ENCODE measurements at places on chromosomes 11 and 22. TPM values are rescaled to one million over a fixed set of nuclear protein-coding genes. Genes with fewer than 3 reads are reported as not detected.

DNA sequence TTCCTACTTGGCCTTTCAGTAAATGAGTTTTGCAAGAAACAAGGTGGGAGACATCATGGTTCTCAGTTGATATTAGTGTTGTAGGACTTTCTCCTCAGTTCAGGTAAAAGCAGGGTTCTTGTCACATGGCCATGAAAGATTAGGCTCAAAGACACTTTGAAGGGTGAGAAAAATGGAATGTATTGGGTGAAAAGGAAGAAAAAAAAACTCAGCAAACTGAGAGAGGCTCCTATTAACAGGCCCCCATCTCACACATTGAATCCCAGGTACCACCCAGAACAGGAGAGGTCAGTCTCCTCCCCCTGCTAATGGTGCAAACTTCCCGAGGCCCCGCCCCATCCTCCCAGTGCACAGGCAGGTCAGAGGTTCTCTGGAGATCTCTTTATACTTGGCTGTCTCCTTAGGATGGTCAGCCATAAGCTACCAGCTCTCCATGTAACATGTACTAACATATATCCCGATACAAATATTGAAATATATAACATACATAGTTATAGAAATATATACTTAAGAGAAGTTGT is 62.2 kb downstream of the MICAL2 start:
- no peak for DNase-seq

DNA sequence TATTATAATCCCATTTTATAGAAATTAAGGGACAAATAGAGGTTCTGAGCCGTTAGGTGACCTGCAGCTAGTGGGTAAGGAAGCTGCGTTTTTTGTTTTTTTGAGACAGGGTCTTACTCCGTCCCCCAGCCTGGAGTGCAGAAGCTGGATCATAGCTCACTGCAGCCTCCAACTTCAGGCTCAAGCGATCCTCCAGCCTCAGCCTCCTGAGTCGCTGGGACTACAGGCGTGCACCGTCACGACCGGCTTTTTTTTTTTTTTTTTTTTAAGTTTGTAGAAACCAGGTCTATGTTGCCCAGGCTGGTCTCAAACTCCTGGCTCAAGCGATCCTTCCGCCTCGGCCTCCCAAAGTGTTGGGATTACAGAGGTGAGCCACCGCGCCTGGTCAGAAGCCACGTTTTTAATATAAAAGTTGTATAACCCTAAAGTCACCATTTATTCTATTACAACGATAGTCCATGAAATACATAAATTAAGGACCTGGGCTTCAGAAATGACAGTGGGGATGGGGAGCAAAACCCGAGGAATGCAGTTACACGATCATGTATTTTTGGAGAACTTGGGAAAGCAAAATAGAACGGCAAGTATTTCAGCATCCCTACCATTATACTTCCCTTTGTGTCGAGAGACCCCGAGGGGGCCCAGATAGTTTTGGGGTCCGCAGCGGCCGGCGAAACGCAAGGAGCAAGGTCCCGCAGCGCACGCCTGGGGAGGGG is 638 bp downstream of the SAAL1 start:
- DNase-seq: no peak

GRCh38 chr11:61887839-61888494 is 3.4 kb downstream of the FADS3 start:
- no peak for DNase-seq

DNA sequence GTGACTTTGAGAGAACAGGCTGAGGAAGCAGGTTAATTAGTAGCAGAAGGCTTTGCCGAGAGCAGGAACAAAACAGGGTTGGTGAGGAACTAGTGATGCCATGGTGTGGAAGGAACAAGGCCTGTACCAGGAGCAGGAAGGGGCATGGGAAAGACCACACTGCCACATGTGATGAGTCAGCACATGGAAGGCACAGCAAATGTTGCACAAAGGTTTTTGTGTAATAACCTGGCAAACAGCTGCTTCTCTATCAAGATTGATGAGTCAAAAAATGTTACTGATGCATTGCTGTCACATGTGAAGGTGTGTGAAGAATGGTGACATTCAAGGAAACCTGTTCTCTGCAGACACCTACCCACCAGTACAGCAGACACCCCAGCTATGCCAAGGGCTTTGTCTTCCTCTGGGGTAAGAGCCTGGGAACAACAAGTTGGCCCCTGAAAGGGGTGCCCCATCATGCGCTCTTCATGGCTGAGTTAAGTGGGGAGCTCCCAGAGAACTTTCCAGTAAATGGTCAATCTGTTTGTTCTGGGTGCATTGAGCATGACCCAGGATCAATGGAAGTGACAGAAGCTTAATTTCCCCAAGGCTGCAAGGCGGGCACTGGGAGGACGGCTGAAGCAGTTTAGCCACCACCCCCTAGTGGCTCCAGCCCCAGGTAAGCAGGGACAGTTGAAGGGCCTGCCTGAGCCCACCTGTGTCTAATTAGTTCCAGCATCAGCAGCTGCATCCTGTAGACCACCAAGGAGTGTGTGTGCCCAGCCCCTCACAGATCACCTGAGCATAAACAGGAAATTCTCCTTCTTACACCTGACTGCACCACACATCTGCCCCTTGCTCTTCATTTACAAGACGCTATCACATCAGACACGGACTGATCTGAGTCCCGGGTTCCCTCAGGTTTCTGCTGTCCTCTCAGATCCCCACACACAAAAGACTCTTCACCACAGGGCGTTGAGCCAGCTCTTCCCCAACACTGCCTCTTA is 47.6 kb downstream of the GGTLC2 start:
- DNase-seq: peak; percentile 54

- DNase-seq: no peak
Measured at GRCh38 chr11:6611092-6611962, 689 bp downstream of the TAF10 start.

DNA sequence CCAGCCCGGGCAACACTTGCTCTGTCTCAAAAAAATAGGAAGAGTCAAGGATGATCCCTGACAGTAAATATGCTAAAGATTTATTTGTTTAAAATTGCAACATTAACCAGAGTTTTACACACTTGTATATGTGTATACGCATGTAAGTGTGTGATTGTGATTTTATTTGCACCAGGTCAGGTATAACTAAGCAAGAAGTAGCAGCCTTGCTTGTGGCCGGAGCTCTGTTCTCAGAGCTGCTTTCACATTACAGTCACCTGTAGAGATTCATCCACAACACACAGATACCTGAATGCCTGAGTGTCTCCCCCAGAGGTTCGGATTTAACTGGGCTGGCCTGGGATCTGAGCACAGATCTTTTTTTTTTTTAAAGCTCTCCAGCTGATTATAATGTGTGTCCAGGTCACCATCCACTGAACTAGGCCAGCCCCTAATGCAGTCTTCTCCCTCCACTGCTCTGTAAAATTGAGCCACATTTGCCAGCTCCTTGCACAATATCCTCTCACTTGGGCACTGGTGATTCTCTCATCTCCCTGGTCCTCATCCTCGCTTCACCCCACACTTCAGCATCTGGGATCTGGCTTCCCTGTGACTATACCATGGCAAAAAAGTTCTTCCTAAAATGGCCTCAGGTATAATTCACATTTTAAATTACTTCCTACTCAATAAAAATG is 48.3 kb downstream of the LIF start:
- DNase-seq: no peak

GRCh38 chr11:47603295-47603694 is 9.1 kb upstream of the C1QTNF4 start:
- DNase-seq: no peak

- peak; percentile 32 for DNase-seq
Measured at GRCh38 chr11:94734563-94735275, 33.4 kb upstream of the AMOTL1 start.

DNA sequence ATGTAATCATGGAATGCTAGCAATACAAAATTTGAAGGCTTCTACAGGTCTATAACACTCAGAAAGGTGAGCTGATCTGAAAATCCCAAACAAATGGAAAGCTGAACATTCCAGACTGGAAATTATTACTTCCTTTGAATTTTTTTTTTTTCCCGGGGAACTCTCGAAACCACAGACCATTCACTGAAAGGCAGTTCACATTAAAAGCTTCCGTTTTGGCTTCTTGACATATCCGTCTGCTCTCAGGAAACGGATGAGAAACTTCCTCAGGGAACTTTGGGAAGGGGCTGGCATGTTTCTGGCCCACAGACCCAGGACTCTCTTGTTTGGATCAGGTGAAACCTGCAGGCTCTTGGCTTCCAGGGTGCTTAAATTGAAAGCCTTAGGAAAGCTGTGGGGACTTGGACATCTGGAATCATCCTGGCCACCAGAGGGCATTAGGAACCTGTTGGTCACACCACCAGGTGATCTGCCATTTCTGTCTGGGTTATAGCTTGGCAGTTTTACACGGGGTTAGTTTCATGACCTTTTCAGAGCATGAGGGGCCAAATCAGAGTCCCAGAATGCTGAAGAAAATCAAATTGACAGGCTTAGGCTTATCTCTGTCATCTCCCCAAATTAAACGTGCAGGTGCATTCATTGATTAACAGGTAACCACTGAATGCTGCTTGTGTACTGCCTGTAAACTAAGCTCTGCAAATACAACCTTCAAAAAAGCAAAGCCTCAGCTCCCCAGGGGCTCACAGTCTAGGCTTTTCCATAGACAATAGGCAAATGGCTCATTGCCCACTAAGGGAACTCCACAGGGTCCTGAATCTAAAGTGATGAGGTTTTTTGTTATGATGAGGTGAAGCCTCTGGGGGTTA is 22.7 kb upstream of the GRAMD1B start:
- peak; percentile 85 for DNase-seq

DNA sequence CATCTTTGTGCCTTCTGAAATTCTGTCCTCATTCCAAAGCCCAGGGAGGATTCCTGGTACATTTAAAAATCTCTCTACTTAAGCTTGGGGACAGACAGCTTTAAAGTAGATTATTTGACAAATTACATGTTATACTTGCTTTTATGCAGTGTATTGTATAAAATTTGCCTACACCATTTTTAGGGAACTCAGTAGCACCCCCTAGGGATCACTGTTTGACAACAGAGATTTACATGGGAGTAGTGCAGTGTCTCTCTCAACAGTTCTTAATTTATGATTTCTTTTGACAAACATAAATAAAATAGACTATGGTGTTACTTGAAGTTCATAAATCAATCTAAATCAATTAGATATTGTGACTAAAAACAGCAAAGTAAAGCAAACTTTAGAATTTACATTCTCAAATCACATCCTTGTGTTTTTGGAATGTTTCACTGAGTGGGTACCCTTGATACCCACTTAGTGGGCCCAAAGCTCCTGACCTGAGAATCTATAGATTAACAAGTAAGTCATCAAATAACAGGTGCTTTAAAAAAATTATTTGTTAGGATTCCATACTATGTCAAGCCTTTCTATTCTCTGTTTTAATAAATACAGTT is 428.8 kb downstream of the DYNC2H1 start:
- peak; percentile 37 for DNase-seq

GRCh38 chr11:102191832-102192231 is 81.6 kb downstream of the YAP1 start:
- peak; percentile 20 for DNase-seq

GRCh38 chr11:36074941-36075431 is 131.1 kb downstream of the LDLRAD3 start:
- no peak for DNase-seq

- peak; percentile 19 for DNase-seq
Measured at GRCh38 chr11:131591051-131591461, 220.6 kb downstream of the NTM start.

GRCh38 chr11:69650081-69650831 is 9.3 kb downstream of the CCND1 start:
- DNase-seq: no peak

DNA sequence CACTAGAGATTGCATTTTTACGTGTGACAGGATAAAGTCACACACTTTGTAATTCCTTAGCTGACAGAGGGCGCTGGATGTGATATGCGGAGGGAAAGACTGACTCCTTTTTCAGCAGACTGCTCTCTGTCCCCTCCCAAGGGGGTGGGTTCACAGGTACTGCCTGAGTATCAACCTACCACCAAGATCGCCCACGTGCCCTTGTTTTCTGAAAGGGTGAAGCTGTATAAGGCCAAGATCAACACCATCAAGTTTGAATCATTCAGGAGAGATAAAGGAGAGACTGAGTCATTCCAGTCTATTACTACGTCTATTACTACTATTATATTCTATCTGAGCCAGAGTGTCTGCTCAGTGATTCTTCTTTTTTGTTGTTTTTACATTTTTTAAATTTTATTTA is 30.7 kb downstream of the BUD13 start:
- no peak for DNase-seq

GRCh38 chr11:74694136-74694930 is 36.9 kb downstream of the CHRDL2 start:
- no peak for DNase-seq

- DNase-seq: peak; percentile 51
Measured at GRCh38 chr11:130599073-130599654, 150.7 kb downstream of the ADAMTS15 start.

DNA sequence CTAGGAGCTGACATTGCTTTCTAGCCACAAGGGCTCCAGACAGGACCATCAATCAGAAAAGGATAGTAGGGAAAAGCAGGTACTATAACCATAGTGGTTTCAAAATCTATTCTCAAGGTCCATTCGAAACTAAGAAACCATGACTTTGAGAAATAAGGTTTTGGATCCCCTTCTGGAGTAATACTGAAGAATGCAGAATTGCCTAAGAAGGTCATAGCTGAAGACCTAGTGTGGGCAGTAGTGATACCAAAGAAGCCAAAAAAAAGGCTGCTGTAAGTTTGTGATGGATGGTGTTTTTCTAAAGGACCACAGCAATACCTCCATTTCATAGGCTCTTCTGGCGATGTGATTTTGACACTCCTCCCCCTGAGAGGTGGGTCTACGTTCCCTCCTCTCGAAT is 163.1 kb downstream of the MAML2 start:
- DNase-seq: no peak

DNA sequence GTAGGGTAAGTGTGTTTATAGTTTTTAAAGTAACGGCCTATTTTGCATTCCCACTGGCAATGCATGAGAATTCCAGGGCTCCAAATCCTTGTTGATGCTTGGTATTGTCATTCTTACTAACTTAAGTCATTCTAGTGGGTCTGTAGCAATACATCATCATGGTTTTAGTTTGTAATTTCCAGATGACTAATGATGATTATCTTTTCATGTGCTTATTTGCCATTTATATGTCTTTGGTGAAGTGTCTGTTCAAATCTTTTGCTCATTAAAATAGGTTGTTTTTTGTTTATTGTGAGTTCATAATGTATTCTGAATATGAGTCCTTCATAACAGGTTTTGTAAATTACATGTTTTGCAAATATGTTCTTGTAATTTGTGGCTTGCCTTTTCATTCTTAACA is 31.2 kb downstream of the MTMR3 start:
- DNase-seq: peak; percentile 10

The PNPLA5 gene
- total RNA-seq: 0.57 TPM

The FAM180B gene
- 0.50 TPM for total RNA-seq

The PIWIL4 gene
- total RNA-seq: 3.1 TPM

Data from hepatocyte (in vitro differentiated cells).